SJSA1 (cell line): ENCODE measurements at places on chromosomes 7 and 10.

DNA sequence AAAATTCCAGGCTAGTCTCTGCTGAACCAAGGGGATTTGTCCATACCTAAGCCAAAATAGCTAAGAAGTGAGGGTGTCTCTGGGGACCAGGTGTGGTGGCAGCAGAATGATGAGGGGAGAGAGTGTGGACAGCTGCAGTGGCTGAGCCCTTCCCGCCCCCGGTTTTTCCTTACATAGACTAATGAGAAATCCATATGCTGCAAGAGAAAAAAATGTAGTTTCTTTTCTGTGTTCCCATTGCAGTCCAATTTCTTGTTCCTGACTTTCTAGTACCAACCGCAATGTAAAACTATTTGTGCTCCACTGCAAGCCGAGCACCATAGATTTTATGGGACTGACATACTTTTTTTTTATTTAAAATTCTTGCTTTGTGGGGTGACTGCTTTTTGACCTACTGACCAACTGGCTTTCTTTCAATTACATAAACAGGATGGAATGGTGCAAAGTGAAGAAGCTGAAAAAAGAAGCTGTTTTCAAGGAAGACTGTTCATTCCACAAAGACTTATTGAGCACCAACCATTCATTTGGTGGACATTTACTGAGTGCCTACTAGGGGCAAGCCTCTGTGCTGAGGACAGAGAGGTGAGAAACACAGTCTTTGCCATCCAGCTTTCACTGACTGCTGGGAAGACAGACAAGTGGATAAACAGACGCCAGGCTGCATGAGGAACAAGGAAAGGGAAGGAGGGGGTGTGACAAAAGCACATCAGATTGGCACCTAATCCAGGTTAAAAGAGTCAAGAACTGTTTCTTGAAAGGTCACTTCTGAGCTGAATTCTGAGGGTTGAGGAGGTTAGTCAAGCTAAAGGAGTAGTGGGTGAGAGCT lies 9.8 kb downstream of the CEP41 start:
- DNase-seq = no peak

- DNase-seq = no peak
Observed at GRCh38 chr7:100248483-100248882, 28.7 kb downstream of the PVRIG start.

DNA sequence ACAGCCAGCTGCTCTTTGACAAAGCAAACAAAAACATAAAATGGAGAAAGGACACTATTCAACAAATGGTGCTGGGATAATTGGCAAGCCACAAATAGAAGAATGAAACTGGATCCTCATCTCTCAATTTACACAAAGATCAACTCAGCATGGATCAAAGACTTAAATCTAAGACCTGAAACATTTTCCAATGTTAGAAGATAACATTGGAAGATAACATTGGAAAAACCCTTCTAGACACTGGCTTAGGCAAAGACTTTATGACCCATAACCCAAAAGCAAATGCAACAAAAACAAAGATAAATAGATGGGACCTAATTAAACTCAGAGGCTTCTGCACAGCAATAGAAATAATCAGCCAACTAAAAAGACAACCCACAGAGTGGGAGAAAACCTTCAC lies 425.7 kb upstream of the SEMA3D start:
- DNase-seq = no peak

GRCh38 chr7:27603813-27604212 lies 58.9 kb downstream of the HIBADH start:
- DNase-seq = no peak

- DNase-seq = no peak
Observed at GRCh38 chr10:21144047-21144446, 246.9 kb upstream of the NEBL start.

GRCh38 chr7:67724435-67724834 lies 727.8 kb downstream of the TYW1 start:
- no peak for DNase-seq

GRCh38 chr7:20005081-20005480 lies 212.1 kb downstream of the MACC1 start:
- no peak for DNase-seq

DNA sequence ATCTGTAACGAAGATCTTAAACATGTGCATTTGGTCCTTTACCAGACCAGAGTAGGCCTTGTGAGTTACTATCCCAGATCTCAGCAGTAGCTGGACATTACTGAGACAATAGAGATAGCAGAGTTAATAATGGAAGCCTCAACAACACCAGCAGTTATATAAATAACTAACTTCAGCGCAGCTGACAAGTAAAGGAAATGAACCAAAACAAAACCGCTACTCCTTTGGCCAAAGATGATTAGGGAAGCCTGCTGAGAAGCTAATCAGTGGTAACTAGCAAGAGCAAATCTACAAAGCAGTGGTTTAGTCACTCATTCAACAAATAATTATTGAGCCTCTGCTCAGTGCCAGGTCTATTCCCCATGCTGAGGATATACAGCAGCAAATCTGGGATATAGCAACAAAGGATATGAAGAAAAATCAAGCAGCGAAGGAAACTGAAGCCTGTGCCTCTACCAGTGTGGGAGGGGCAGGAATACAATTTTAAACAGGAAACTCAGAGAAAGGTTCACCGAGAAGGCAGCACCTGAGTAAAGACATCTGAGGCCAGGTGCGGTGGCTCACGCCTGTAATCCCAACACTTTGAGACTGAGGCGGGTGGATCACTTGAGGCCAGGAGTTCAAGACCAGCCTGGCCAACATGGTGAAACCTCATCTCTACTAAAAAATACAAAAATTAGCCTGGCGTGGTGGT lies 103.6 kb downstream of the ELMO1 start:
- DNase-seq = no peak

DNA sequence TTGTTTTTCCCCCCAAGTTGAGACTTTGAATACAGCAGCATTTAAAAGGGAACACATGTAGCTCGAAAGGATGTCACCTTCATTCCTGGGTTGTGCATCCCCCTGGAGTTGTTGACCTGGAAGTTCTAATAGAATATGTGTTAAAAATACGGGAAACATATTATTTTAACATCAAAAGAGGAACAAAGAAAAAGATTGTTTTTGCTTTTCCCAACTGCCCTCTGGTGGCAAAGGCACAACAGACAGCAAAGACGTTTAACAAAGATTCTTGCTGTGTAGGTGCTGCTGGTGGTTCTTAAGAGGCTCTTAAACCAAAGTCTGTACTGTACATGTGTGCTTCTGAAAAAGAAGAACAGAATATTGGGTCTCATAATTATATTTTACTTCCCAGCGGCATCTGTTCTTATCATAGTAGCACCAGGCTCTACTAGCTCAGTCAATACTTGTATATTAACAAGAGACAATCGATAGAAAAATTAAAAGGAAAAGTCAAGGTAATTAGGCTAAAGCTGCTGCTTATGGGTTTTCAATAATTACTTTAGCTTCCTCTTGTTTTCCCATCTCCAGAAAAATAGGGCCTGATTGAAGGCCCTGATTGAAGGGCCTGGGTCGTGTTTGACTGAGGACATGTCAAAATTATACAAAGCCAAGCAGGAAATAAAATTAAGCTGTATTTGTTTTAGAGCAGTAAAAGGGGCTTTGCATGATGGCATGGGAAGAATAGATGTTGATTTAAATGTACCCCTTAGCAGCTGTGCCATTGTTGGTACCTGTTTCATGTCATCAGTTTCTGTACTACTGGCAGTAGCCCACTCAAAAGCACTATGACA lies 384.2 kb upstream of the LRGUK start:
- DNase-seq = no peak

DNA sequence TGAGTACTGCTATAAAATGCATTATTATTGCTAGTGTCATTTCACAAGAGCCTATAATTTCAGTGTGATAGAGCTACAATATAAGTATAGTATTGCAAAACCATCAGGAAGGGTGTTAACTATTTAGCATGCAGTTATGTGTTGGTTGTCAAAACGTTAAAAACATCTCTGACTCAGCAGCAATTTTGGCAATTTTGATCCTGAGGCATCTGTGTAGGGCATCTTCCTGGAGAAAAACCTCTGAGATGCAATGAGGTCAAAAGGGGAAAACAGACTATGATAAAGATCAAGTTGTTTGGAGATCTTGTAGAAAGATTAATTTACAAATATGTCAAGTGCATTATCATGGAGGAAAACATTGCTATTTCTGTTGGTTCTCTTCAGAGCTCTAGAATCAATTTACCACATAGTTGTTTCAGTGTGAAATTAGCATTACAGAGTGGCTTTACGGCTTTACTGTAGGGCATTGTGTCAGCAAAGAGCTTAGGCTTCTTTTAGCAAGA lies 5.3 kb downstream of the CFTR start:
- DNase-seq = no peak
